ENCODE measurements at places on chromosomes 6 and 20.

- no peak for DNase-seq
Observed at GRCh38 chr6:106370639-106371038, 10.1 kb downstream of the CRYBG1 start.

GRCh38 chr6:151675746-151676459, 131.6 kb upstream of the ESR1 start:
- DNase-seq, result no peak

DNA sequence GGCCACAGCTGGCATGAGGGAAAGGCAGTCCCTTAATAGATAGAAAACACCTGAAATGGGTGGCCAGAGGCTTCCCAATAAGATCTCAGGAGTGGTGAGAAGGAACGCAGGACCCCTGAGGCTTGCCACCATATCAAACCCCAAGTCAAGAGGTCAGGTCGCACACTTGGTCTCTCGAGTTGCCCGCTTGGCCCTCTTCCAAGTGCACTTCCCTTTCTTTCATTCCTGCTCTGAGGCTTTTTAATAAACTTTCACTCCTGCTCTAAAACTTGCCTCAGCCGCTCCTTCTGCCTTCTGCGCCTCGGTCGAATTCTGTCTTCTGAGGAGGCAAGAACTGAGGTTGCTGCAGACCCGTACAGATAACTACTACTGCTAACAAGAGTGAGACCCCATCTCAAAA, 64.2 kb downstream of the SLC2A10 start:
- DNase-seq, result no peak

DNA sequence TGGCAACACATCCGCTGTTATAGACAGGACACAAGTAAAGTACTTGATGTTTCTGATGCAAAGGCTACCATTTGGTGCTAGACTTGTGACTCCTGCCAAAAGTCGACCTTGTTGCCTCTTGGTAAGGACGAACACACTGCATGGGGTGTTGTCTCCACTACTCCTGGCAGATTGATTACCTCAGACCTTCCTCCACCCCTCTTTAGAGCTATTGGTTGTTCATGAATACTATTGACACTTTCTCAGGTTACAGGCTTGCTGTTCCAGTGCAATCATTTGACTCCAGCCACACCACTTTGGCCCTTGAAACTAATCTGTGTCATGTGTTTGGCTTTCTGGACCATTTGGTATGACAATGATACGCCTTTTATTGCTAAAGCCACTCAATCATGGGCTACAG, 62.3 kb downstream of the TRMT11 start:
- DNase-seq, result no peak

- no peak for DNase-seq
Observed at GRCh38 chr6:169424821-169425240, 171.2 kb upstream of the THBS2 start.

- DNase-seq, result no peak
Observed at GRCh38 chr6:47603995-47604394, 94.4 kb upstream of the ADGRF4 start.

GRCh38 chr6:11497107-11497506, 40.4 kb upstream of the TMEM170B start:
- DNase-seq, result no peak

DNA sequence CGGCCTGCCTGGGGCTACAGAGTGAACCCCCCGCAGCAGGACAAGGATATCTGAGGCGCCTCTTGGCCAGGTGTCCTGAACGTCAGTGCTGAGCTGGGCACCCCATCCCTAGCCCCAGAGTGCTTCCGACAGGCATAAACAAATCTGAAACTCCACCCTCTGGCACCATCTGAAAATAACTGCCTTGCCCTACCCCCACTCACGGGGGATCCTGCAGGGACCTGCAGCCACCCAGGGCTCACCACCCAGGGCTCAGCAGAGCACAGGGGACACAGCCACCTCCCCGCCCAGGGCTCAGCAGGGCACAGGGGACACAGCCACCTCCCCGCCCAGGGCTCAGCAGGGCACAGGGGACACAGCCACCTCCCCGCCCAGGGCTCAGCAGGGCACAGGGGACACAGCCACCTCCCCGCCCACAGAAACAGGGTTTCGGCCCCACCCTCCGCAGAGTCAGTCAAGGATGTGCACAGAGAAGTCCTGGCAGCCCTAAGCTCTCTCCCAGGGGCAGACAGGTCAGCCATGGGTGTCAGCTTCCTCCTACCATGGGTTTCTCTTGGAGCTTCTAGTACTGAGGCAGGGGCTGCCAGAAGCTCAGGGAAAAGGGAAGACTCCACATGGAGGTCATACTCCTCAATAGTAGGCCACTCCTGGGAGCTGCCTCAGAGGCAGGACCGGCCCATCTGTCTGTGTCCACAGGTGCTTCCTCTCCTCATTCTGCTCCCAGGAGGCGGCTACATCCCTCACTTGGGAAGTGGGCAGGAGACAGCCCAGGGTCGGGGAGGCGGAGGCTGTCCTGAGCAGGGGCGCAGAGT, 4.6 kb downstream of the UCKL1 start:
- no peak for DNase-seq

- DNase-seq, result no peak
Observed at GRCh38 chr6:36989264-36989663, 3.3 kb upstream of the MTCH1 start.

- DNase-seq, result no peak
Observed at GRCh38 chr20:59470521-59470920, 133.8 kb upstream of the PHACTR3 start.

DNA sequence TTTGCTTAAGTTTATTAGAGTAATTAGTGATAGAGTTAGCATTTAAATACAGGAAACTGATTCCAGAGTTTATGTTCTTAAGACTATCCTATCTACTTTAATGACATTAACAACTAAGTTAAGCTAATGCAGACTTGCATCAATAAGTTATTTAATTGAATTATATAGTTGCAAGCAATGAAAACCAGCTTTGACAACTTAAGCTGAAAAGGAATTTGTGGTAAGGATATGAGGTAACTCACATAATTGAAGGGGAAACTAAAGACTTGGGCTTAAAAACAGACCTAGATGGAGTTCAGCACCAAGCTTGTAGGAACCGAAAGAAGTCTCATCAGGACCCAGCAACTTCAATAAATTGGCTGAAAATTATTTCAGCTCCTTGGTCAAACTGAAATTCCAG, 222.3 kb downstream of the IBTK start:
- DNase-seq, result no peak

DNA sequence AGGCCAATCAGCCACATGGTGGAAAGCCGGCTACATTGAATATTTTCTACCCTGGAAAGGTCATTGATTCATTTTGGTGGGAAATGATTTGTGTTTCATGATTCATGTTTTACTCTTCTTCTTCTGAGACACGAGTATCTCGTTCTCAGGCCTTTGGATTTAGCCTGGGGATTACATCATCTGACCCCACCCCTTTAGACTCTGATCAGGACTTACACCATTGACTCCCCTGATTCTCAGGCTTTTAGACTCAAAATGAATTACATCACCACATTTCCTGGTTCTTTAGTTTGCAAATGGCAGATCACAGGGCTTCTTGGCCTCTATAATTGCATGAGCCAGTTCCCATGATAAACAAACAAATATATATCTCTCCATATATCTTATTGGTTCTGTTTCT, 228.8 kb downstream of the ADGRG6 start:
- DNase-seq, result no peak

DNA sequence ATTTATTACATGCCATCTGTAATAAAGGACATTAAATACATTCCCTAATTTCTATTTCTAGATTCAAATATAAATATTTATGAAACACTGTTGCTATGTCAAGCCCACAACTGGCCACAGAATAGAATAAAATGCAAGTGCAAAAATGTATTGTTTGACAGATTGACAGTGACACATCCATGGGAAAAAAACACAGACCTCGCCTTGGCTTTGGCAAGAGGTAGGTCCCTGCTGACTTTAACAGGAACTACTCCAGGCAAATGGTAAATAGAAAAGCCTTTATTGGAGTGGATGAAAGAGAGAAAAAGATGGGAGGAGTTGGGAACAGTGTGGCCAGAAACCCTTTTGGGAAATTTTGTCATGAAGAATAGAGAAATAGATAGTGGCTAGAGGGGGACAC, 622.9 kb downstream of the UTRN start:
- no peak for DNase-seq

DNA sequence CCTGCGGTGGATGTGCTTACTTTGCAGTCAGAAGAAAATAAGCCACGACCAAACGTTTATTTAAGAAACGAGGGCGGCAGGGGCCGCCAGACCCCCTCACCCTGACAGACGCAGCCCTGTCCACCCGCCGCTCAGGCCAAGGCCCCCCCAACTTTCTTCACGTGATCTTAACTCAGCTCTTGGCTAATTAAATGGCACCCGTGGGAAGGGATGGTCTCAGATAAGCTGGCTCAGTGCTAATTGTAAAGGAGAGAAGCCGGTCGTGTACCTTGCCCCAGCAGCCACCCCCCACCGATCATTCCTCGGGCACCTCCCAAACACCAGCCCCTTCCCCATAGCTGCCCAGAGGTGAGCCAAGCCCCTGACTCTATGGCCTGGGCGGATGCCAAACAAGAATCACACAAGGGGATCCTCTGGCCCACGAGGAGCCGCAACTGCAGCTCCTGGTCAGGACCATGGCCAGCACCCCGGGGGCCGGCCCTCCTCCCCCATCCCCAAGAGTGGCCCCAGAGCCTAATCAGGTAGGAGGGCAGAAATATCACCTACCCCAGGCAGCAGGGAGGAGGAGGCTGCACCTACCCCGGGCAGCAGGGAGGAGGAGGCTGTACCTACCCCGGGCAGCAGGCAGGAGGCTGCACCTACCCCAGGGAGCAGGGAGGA, 11.2 kb downstream of the KCNQ2 start:
- no peak for DNase-seq

GRCh38 chr6:84774157-84774984, 10.0 kb upstream of the TBX18 start:
- DNase-seq, result no peak
